Nucleus accumbens (tissue), 56 donors: ENCODE measurements at places on chromosomes 13 and 19.

- DNase-seq: no peak
Measured at GRCh38 chr13:73698859-73699258, 435.3 kb downstream of the KLF12 start.

GRCh38 chr13:30373727-30374126 is 48.6 kb upstream of the UBE2L5 start:
- no peak for DNase-seq

GRCh38 chr19:11769995-11770394 is 3.2 kb downstream of the ZNF441 start:
- no peak for DNase-seq

- DNase-seq: no peak
Measured at GRCh38 chr19:56642711-56643459, at the start of gene SMIM17. TSS of gene SMIM17 (plus strand) at chr19:56643159. CDS start at chr19:56645668, 2,509 bp downstream.

GRCh38 chr13:39419876-39420275 is 183.1 kb downstream of the LHFPL6 start:
- no peak for DNase-seq
